ENCODE measurements at places on chromosomes 3 and 15.

GRCh38 chr15:51576911-51577500, 45.6 kb downstream of the DMXL2 start:
- DNase-seq: no peak

DNA sequence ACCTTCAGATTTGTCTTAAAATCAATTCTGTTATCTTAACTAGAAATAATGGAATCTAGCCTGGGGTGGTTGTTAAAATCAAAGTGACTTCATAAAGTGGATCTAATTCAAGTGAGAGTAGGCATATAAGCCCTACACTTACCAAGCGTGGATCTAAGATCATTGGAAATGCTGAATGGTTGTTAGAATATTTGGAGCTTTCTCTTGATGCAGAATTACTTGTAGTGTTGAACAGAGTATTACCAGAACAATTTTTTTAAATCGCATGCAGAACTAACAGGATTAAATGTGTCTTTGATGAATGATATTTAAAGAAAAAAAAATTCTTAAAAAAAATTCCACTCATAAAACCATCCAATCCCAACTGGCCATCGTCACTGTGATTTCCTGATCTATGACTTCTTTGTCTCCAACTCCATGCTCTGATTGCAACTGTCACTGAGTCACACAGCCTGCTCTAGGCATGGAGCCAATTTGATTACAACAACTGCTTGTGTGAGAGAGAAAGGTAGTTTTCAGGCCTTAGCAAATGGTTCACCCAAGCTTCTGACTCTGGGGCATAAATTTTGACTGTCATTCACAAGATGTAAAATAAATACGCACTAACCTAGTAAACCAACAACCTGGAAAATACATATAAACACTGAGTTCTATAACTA, 25.9 kb upstream of the SPRED1 start:
- DNase-seq: no peak

DNA sequence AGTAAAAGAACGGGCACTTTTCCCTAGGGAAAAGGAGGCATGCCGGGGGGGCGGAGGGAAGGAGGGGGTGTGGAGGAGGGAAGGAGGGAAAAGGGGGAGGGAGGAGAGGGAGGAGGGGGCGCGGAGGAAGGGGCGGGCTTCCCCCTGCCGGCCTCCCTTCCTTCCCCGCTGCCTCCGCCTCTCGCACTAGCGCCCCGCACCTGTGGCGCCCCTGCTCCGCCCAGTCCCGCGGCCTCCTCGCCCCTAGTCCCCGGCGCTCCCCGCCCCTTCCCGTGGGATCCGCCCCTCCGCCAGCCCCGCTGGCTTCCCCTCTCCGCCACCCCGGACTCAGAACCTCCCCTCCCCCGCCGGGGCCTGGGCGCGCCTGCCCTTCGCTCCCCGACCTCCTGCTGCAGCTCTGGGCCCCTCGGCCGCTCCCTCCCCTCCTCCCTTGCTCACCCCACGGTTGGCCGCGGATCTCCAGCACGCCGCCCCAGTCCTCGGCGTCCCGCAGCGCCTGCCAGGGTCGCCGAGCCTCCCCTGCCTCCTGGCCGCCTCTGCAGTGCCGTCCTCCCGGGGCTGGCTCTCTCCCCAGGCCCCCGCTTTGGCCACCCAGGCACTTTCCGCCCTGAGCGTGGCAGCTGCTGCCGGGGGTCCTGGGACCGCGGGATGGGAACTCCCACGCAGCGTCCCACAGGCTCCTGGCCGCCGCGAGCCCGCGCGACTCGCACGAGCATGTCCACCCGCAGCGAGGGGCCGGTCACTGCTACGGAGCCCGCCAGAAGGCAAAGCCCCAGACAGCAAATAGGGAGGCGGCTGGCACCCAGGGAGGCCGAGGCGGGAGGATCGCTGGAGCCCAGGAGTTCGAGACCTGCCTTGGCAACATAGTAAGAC, 147.4 kb downstream of the TJP1 start:
- DNase-seq: peak; percentile 86

GRCh38 chr3:139108253-139108969, 63.7 kb upstream of the PRR23C start:
- DNase-seq: no peak

- DNase-seq: no peak
Measured at GRCh38 chr15:73583544-73583943, 49.6 kb downstream of the NPTN start.

GRCh38 chr3:29695643-29696198, 414.9 kb downstream of the RBMS3 start:
- no peak for DNase-seq

DNA sequence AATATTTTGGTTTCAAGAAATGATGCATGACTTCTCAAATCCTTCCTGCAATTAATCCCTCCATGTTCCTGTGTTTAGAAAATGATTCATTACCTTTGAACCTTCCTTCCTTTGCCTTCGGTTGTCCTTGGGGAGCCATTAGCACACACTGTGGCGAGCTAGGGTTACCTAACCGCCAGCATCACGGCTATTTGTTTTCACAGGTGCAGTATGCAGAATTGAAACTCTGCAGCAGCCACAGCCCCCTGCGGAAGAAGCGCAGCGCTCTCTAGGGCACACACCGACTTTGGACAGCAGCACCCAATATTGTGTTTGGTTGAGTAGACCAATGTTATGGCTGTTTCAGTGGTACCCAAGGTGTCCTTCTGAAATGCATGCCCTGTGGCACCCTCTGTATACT, 247.4 kb downstream of the MCTP2 start:
- no peak for DNase-seq

GRCh38 chr3:191388823-191389222, 58.5 kb upstream of the UTS2B start:
- DNase-seq: no peak

- no peak for DNase-seq
Measured at GRCh38 chr3:98710067-98710659, 53.0 kb upstream of the ST3GAL6 start.

DNA sequence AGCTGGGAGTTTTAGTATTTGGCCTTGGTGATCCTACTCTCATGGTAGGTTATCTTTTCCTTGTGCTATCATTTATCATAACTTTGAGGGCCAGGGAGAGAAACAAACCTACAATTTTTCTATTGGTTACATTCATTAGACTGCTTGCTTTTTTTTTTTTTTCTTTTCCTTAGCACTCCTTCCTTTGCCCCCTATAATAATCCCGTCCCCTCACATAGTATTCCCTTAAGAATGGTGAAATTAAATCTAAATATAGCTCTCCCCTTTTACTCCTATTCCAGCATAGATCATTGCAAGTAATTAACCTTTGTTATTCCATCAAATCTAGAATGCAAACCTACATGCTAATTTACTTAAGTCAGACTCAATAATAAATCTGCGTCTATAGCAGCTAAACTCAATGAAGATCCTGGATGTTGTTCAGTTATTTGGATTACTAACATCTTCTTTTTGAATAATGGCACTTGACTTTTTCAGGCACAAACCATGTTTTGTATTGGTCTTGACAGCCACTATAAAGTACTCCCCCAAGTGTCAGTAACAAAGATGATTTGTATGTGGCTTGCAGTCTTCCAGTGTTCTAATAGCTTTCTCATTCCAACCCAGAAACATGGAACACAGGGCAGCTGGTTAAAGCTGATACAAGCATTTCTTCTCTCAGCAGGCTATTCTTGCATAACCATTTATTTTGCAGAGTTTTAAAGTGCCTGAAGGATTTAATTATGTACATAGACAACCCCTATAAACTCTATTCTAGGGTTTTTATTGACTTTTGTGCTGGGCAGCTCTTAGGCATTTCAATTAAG, 420.6 kb downstream of the MECOM start:
- DNase-seq: no peak

GRCh38 chr15:67918205-67918861, 78.5 kb upstream of the RNU6-1 start:
- no peak for DNase-seq

DNA sequence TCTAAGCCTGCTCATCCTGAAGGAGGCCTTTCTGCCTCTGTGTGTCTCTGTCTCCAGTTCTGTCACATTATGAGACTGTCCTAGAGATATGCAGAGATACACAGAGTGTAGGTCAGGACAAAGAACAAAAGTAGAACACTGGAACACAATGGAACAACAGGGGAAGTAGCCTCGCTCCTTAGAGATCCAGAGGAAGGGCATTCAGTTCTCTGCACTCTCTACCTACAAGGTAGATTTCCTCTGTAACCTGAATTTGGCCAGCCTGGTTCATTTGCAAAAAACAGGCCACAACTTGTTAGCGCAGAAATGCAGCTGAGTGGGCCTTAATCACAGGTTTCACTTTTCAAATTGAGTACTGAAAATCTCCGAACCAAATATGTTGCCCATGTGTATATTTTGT, 19.4 kb downstream of the NEK10 start:
- DNase-seq: no peak

DNA sequence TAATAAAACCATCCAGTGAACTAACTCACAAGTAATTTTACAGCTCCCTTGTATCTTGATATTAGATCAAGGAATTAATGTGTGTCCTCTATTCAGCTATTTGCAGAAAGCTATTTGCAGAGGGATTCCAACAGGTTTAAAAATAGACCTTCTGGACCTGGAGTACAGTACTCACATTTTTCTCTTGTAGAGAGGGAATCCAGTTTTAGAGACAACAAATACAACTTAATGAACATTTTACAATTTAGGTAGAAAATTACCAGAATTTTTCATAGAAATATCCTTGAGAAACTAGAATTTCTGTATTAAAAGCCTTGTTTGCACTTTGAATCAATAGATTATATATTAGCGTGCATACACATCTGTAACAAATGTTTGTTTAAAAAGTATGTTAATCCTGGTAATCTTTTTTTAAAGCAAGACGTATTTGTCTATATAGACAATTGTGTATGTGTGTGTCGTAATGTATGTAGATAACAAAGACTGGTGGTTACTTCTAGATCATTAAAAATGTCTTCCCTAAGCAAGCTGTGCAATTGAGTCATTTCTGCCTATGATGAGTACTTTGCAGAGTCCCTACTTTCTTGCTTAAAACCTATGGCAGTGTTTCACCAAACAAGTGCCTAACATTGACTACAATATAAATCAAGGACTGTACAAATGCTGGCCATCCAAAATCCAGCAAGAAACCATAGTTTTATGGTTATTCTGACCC, 57.9 kb downstream of the PPP2R3A start:
- no peak for DNase-seq

DNA sequence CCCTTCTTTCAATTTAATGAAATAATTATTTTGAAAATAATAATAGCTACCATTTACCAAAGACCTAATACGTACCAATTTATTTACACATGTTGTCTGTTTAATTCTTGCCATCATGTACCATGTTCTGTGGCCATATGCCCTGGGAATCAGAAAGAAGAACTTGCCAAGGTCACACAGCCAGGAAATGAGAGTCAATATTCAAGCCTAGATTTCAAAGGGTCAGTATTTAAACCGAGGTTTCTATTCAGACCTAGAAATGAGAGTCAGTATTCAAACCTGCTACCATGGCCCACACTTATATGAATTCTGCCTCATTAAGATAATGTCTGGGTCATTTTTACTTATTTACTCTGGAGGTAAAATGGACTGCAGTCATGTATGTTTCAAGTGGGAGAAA, 103.6 kb upstream of the TBL1XR1 start:
- no peak for DNase-seq

DNA sequence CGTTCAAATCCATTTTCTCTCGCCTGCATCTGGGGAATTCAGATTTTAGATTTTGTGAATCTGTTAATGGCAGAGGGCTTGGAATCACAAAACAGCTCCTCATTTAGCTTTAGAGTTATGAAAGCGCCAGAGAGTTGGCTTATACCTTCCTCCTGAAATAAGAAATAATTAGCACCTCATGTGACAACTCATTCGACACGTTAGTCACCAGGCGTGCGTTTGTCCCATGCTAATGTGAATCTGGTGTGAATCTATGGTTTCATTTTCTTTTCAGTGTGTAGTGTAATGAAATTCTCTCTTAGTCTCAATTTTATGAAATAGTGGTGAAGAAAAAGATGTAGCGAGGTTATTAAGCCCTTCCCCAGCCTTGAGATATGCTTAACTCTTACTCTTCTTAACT, 89.4 kb downstream of the EDEM1 start:
- no peak for DNase-seq

- no peak for DNase-seq
Measured at GRCh38 chr3:153165261-153165681, 3.2 kb downstream of the RAP2B start.
